ENCODE measurements at places on chromosomes 12 and 14.

- no peak for DNase-seq
Measured at GRCh38 chr14:58626431-58626831, 11.3 kb upstream of the DACT1 start.

- DNase-seq = no peak
Measured at GRCh38 chr12:718756-719102, 33.6 kb upstream of the WNK1 start.

GRCh38 chr14:51527073-51527472 lies 124.6 kb upstream of the FRMD6 start:
- no peak for DNase-seq

DNA sequence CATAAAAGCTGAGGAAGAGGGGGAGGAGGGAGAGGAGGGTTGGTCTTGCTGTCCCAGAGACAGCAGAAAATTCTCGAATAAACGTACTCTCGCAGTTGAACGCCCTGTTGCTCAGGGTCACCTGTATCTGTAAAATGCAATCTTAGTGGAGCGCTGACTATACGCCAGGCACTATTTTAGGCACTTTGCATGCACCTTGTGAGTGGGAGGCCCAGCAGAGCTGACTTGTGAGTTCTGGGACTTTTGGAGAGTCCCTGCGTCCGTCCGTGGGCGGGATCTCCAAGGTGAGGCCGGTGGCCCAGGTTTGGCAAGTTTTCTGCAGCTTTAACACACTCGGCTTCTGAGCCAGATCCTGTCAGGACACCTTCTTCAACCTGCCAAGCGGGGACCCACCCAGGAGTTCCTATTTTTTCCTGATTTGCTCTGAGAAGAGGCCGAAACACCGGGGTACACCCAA lies 32.5 kb upstream of the PLEKHG6 start:
- no peak for DNase-seq

GRCh38 chr14:24948261-24948847 lies 101.6 kb downstream of the STXBP6 start:
- DNase-seq = no peak

DNA sequence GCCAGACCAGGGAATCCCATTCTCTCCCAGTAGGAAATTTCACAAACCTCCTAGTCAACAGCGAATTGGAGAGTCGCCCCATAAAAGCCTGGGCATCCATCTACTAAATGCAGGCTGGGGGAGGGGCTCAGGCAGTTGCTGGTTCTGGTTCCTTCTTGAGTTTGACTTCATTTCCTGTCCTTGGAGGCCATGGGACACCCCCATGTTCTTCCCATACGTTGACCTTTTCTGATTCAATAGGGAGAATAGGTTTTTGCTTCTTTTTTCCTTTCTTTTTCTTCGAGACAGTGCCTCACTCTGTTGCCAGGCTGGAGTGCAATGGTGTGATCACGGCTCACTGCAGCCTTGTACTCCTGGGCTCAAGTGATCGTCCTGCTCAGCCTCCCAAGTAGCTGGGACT lies 44.1 kb upstream of the TMEM263 start:
- DNase-seq = no peak

- DNase-seq = no peak
Measured at GRCh38 chr12:153080-153746, 60.7 kb downstream of the SLC6A12 start.

DNA sequence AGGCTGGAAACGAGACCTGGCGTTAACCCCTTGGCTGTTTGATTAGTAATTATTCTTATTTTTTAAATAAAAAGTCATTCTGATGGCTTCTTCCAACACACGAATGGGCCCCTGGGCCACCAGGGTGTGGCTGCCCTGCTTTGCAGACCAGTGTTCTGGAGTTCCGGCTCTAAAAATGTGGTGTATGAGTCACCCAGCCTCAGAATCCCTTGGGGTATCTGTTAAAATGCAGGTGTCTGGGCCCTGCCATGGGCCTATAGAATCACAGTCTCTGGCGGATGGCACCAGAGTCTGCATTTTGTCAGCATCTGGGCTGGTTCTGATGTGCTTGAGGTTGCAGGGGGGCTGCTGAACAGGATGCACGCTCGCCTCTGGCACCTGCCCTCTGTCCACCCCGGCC lies 2.5 kb upstream of the PSMC1 start:
- no peak for DNase-seq

GRCh38 chr12:117580718-117581062 lies 219.3 kb upstream of the NOS1 start:
- DNase-seq = no peak

- DNase-seq = no peak
Measured at GRCh38 chr12:32084017-32084688, 22.5 kb upstream of the BICD1 start.

- DNase-seq = no peak
Measured at GRCh38 chr12:123096182-123096581, 54.7 kb downstream of the PITPNM2 start.

DNA sequence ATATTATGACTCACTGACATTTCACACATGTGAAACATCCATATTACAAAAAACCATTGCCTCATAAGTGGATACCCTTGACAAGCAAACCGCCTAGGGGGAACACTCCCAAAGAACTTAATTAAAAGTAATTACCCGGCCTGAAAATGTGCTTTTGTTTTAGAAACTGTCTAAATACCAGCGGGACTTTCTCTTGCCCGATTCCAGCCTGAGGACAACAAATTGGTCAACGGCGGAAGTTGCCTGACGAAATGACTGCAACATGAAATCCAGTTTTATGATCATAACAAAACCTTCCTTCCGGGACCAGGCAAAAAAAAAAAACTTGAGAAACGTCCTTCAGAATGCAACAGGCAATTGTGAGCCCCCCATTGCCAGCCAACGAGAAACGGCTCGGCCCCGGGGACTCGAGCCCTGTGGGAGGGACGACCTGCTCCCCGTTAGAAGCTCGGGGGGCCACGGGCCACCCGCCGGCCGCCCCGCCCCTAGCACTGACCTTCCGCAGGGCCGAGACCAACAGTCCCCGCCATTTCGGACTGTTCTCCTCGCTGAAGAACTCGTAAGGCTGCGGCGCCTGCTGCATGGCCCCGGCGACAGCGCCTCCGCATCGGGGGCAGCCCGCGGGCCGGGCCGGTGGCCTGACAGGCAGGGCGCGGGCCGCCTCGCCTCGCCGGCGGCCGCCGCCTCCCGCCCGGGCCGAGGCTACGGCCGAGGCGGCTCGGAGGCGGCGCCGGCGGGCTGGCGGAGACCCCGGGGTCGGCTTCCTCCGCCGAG lies 490 bp downstream of the SOS2 start:
- no peak for DNase-seq

GRCh38 chr12:14356147-14356546 lies 9.3 kb upstream of the ATF7IP start:
- no peak for DNase-seq

- no peak for DNase-seq
Measured at GRCh38 chr14:44771496-44771895, 190.3 kb downstream of the KLHL28 start.

DNA sequence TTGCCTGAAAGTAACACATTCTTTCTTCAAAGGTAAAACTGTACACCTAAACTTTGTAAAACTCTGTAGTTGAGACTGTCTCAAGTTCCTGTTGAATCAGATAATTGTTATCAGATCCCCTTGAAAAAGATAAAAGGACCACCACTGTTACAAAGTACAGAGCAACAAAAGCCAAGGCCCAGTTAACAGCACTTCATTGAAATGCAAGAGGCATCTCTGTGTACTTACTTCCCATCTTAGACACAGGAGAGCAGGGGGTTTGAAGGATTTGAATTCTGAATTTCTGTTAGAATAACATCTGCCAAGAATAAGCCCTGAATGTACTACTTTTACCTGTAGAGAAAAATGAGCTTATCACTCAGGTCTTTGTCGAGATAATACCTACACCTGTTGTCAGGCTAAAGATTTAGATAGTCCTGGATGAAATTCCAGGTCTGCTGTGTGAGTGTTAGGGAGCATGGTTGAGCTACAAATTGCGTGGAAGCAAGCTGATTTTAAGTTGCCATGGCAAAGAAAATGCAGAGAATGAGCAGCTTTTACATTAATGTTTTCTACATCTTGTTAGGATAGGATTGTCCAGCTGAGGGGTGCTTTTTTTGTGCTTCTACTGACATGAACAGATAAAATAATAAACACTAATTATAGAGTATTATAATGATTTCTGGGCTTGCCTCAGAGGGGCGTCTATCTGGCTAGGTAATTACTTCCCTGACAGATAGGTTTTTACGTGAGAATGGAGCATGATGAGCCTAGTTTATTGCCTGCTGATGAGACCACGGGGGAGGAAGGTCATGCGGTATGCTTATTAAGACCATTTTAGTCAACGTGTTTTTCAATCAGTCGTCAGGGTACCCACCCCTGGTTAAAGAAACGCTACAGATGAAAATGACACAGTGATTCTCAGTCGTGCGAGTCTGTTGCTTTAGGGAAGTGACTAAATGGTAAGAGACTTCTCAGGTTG lies 309.2 kb downstream of the PAWR start:
- DNase-seq = no peak

GRCh38 chr12:131603939-131604795 lies 106.7 kb upstream of the SFSWAP start:
- DNase-seq = no peak

- DNase-seq = no peak
Measured at GRCh38 chr12:104285740-104286515, 17.6 kb upstream of the EID3 start.

DNA sequence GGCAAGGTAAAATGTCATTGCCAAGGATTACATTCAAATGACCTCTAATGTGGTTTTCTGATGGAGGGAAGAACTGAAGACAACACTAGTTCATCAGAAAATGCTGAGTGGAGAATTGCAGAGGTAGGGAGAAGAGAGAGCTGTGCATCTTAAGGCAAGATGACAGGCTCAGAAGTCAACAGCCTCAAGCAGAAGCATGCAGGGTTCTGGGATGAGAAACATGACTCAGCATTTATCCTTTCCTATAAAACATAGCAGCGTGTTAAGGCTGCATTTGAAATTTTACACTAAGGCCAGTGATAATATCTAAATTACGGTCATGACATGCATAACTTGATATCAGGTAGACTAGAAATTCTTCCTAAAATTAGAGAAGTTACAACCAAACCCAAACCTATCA lies 53.7 kb upstream of the DYRK2 start:
- no peak for DNase-seq

DNA sequence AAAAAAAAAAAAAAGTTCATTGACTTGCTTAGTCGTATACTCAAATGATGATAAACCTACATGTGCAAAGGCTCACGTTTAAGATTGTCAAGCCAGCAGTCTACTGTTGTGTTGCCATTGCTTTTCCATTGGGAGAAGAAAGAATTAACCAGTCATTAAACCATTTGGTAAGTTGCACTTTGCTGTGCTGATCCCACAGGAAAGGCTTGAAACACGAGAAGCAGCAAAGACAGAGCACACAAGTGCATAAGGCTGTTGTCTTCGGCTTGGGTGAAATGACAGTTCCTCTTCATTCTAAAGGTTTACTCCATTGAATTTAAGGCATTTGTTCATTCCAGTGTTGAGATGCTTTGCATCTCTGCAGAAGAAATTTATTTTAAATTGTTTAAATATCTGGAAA lies 50.1 kb downstream of the ZC3H14 start:
- no peak for DNase-seq

DNA sequence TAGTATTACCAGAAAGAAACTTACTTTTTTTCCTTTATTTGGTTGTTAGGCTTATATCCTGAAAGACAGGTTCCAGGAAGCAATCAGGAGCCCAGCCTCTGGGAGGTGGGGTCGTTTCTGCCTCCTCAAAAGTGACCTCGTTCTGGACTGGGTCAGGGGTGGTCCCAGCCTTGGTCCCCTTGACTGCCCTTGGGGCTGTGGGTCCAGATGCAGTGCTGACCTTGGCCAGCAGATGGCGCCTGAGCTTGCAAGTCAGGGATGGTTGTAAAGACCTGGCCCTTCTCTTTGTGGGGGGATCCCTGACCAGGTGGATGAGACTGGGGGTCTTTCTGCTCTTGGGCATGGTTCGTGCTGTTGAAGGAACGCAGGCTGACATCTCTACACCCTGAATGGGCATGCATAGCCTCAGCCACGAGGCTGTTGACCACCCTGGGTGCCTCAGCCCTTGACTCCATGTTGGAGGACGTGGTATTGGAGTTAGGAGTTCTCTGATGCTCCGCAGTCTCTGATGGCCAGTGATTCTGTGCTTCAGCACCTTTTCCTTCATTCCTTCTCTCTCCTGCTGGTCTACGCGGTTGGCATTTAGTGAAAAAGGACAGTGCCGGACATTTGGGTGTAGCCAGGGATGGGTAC lies 62.4 kb downstream of the ADCK1 start:
- DNase-seq = no peak

GRCh38 chr12:123979566-123979965 lies 6.6 kb downstream of the ZNF664 start:
- no peak for DNase-seq

DNA sequence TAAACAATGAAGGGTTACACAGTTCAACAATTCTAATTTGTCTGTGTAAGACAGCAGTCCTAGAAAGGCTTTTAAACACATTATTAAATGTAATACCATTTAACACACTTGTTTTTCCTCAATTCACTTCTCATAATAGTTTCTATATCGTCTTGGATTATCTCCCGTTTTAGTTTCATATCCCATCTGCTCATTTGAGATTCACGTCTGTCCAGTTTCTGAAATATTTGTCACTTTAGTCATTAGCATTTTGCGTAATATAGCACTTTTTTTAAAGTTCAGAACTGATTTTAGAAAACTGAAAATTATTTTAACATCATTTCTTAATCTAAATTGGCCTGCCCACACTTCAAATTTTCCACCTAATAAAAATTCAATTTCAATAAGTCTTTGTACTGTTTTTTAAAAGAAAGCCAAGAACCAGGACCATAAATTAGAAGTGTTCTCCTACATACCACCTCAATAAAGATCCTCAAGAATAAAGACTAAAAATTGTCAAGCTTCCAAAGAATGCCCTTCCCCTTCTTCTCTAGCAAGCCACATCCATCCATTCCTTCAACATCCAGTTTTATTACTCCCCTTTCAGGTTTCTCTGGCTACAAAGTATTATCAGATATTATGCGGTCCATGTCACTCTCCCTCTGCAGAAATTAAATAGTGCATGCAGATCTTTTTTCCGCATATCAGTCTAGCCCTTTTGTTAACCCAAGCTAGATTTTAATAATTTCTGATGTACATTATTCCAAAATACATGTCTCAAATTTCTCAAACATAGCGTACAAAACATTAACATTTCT lies 11.9 kb downstream of the MED13L start:
- DNase-seq = no peak

- no peak for DNase-seq
Measured at GRCh38 chr12:59396519-59396918, 199.3 kb upstream of the SLC16A7 start.

Data from cortex of kidney (tissue), 1 donor.